ENCODE measurements at places on chromosomes 13 and 19.

- no peak for DNase-seq
Measured at GRCh38 chr19:13207846-13208671, 57.8 kb downstream of the IER2 start.

GRCh38 chr19:50994129-50994528 is 7.3 kb downstream of the KLK8 start:
- peak; percentile 31 for DNase-seq

DNA sequence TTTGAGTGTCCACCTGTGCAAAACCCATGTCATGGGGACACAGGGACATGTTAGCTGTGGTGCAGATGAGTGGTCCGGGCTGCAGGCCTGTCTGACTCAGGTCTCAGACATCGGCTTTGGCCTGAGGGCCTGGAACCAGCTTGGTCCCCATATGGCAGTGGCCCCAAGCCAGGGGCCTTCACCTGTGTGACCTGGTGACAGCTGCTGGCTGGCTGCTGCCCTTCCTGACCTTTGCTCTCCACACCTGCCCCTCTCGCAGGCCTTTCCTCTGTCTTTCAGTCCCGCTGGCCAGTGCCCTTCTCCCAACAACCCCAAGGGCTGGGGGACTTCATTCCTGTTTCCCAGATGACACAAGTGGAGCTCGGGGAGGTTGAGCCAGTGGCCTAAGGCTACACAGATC is 22.9 kb upstream of the LDLR start:
- no peak for DNase-seq

- no peak for DNase-seq
Measured at GRCh38 chr13:94329754-94330551, 149.5 kb downstream of the DCT start.

All from SK-MEL-5 (cell line).